Dermis microvascular lymphatic vessel endothelial cell (primary cell): ENCODE measurements at places on chromosomes 1 and 21. TPM values are rescaled to one million over a fixed set of nuclear protein-coding genes. Genes with fewer than 3 reads are reported as not detected.
A peak's percentile ranks its signal among the peaks of the same experiment; 100 is the strongest.

GRCh38 chr1:73886716-73887115 lies 311.3 kb downstream of the LRRIQ3 start:
- DNase-seq = no peak

- DNase-seq = no peak
Observed at GRCh38 chr1:19036041-19036812, 79.8 kb upstream of the IFFO2 start.

The SV2A gene
- total RNA-seq = 1.3 and 3.5 TPM in 2 replicates

The LRRC71 gene
- total RNA-seq = 0.13 TPM in 2 replicates

The FCRL2 gene
- total RNA-seq = not detected in 2 replicates

The SYPL2 gene
- under 0.01 TPM in 1 of 2 replicates, not detected in the other for total RNA-seq

GRCh38 chr1:162142968-162143367 lies 73.5 kb downstream of the NOS1AP start:
- no peak for DNase-seq

The APOBEC4 gene
- total RNA-seq = not detected in 2 replicates

- no peak for DNase-seq
Observed at GRCh38 chr1:151920149-151920548, 10.8 kb upstream of the THEM4 start.

- DNase-seq = no peak
Observed at GRCh38 chr1:175479521-175480342, 263.7 kb downstream of the TNR start.

The MROH9 gene
- total RNA-seq = not detected in 2 replicates

The OSCP1 gene
- total RNA-seq = 3.6 and 4.9 TPM in 2 replicates

The TRABD2B gene
- under 0.01 TPM in 1 of 2 replicates, not detected in the other for total RNA-seq

DNA sequence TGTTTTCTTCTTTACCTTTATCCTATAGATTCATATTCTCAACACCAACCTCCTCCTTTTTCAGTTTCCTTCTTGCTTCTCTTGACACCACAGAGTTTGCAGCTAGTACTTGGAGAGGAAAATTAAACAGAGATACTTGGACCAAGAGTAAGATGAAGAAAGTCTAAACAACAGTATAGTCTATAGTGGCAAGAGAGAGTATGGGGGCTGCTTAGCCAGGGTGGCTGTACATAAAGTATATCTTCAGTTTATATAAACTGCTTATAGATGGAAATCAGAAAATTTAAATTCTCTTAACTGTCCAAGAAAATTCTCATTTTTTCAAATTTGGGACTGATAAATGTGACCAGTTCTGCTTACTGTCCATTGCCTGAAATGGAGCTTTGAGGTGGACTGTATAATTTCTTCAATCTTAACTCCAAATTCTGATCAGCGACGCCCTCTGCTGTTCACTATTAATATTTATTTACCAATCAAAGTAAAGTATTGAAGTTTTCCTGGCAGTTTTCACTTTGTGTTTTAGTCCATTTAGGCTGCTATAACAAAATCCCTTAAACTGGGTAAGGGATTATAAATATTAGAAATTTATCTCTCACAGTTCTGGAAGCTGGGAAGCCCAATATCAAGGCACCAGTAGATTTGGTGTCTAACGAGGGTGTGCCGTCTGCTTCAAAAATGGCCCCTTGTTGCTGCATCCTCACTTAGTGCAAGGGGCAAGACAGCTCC lies 14.8 kb upstream of the METTL18 start:
- DNase-seq = peak; percentile 25

GRCh38 chr1:157949074-157949354 lies 44.4 kb upstream of the KIRREL1 start:
- no peak for DNase-seq

DNA sequence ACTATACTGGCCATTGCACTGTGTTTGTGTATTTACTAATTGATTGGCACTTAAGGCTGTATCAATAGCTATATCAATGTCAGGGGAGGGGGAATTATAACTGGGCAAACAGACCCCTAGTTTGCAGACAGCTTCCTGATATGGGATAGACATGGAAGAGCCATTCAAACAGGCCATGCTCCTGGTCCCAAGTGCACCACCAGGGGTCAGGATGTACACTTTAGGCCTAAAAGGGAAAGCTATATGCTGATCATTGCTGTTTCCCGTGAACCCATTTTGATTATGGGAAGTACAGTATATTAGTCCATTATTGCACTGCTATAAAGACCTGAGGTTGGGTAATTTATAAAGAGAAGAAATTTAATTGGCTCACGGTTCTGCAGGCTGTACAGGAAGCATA lies 124.9 kb upstream of the BACE2 start:
- DNase-seq = no peak

The EFCAB7 gene
- total RNA-seq = 2.3 and 2.9 TPM in 2 replicates

GRCh38 chr1:91731815-91732214 lies 154.1 kb downstream of the TGFBR3 start:
- peak; percentile 77 for DNase-seq

The SDCCAG8 gene
- 21.4 and 22.5 TPM in 2 replicates for total RNA-seq
